ENCODE measurements at places on chromosomes 4 and X.

DNA sequence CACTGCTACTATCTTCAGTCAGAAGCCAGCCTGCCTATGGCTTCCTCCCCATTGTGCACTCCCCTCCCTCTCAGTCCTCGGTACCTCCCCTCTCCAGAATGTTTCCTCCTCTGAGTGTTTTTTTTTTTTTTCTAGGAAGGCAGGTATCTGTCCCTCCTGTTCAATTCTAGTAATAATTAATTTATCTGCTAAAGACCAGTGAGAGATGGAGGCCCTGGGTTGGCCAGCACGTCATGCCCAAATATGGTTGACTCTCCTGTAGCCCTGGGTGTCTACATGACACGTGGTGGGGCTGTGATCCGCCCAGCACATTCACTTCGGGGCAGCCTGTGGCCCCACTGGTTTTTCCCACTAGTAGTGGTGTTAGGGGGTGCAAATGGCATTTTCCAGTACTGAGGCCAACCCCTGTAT lies 1.8 kb downstream of the FLNA start:
- DNase-seq = no peak

DNA sequence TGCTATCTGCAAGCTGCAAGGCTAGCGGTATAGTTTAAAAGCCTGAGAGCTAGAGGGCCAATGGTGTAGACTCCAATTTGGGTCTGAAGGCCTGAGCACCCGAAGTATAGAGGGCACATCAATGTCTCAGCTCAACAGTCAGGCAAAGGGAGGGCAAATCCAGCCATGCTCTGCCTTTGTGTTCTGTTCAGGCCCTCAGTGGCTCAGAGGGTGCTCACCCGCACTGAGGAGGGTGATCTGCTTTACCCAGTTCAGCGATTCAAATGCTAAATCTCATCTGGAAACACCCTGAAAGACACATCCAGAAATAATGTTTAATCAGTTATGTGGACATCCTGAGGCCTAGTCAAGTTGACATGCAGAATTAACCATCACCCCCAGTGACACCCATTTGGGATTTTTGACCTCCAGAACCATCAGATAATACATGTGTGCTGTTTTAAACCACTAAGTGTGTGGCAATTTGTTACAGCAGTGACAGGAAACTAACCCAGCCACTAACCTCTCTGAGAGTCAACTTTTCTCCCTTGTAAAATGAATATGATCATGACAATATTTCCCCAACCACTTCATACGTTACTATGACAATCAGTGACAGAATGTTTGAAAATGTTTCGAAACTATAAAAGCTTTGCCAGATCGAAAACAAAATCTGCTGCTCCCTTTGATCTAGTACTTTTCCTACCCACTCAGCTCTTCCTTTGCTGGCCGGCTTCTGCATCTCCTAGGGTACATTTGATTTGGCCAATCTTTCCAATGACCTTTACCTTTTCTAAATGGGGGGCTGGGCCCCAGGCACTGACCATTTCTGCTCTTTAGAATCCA lies 8.4 kb upstream of the TBL1X start:
- DNase-seq = no peak

- peak; percentile 56 for DNase-seq
Observed at GRCh38 chrX:53263597-53264094, 17.7 kb downstream of the IQSEC2 start.

- DNase-seq = no peak
Observed at GRCh38 chrX:21255032-21255618, 119.1 kb upstream of the CNKSR2 start.

DNA sequence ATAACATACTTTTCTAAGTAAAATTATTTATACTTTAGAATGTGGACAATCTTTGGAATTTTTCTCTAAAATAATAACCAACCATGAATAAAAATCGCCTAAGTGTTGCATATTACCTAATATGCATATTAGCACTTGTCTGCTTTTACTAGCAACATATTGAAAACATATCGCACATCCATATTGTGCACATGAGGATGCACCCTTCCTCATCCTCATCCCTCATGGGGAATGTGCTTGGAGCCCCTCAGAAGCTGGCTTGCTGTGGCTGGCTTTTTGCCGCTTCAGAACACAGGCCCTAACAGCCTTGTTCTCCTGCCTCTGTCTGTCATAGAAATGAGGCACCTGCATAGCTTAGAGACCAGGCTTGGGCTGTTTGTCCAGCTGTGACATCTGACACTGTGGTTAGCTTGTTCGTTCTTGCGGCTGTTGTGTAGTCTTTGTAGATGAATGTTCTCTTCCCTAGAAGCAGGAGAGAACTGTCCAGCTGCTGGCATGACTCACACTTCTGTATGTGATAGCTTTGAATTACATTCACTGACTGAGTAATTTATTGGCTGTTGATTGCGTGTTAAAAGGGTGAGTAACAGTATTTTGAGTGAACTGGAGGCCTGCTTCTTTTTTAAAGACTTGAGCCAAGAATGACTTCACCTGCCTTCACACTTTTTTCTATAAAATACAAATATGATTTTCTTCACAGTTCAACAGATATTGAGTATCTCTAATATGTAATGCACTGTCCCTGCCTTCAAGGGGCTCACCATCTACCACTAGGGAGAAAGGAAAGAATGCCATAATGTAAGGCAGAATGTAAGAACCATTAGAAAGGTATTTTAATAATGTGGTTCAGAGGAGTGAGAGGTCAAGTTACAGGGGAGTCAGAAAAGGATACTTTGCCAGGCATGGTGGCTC lies 81.9 kb downstream of the HMGB2 start:
- peak; percentile 79 for DNase-seq

DNA sequence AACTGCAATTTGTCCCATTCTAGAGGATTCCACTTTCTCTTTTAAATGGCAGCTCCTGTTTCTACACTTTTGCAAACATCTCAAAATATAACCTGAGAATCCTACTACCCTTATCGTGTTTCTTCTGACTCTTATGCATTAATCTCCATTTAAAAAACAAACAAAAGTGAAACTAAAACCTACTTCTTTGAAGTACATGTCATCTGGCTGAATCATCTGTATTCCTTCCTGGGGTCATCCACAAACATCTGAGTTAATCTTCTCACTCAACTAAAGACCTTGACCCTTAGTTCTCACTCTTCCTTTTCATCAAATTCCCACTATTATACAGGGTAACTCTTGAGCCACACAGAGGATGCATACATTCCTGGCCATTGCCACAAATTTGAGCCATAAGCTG lies 584.8 kb downstream of the PPARGC1A start:
- DNase-seq = peak; percentile 5

DNA sequence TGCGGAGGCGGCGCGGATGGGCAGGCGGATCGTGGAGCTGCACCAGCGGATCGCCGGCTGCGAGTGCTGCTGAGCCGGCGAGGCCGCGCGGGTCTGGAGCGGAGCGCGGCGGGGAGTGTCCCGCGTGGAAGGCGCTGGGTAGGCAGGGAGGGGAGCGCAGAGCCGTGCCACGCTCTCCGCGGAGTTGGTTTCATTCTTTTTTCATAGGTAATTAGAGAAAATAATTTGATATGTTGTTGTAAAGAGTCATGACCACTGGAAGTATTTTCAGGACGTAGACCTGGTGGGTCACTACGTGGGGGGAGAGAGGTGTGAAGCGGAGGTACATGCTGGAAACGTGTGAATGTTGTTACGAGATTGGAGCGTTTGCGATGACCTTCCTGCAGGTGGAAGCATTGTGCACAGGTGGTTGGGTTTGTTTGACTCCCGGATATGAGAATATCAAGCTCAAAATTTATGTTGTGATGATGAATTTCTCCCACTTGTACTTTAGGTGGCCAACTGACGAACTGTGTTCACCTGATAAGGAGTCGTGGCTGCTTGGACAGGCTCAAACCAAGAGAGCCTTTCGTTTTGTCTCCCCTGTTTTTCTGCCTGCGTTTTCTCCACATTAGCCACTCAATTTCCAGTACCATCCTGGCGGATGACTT lies 19.1 kb upstream of the S100P start:
- peak; percentile 45 for DNase-seq

GRCh38 chr4:31877429-31877828 lies 1157.3 kb downstream of the PCDH7 start:
- DNase-seq = no peak

DNA sequence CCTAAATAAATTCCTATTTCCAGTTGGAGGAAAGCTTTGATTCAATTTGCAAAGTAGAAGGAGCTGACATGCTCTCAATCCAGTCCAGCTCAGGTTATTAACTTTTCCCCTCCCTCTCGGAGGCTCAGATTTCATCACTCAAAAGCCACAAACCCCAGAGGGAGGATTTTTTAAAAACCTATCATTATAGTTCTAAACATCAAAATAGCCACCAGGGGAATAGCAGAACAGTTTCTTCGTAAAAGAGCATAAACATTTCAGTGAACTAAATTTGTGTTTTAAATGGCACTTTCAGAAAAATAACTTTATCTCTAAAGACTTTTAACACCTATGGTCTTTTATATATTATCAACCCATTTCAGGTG lies 8.8 kb downstream of the GPRIN3 start:
- no peak for DNase-seq

- no peak for DNase-seq
Observed at GRCh38 chr4:142497606-142498005, 348.5 kb downstream of the INPP4B start.

DNA sequence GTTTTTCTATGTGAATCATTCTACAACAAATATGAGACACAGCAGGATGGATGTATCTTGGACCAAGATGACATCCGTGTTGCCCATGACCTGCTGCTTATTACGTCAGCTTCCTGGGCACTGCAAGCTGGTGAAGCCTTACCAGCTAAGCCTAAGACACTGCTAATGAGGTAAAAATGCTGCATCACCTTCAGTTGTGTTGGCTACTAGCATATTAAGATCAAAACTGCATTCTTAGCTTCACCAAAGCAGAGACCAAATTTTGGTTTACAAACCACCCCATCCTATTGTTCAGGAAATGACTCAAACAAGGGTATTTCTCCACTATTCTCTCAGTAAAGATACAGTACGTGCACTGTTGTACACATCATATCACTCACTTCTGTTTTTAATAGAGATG lies 50.3 kb downstream of the MAML3 start:
- no peak for DNase-seq

GRCh38 chrX:136762820-136763452 lies 17.8 kb downstream of the ARHGEF6 start:
- no peak for DNase-seq

DNA sequence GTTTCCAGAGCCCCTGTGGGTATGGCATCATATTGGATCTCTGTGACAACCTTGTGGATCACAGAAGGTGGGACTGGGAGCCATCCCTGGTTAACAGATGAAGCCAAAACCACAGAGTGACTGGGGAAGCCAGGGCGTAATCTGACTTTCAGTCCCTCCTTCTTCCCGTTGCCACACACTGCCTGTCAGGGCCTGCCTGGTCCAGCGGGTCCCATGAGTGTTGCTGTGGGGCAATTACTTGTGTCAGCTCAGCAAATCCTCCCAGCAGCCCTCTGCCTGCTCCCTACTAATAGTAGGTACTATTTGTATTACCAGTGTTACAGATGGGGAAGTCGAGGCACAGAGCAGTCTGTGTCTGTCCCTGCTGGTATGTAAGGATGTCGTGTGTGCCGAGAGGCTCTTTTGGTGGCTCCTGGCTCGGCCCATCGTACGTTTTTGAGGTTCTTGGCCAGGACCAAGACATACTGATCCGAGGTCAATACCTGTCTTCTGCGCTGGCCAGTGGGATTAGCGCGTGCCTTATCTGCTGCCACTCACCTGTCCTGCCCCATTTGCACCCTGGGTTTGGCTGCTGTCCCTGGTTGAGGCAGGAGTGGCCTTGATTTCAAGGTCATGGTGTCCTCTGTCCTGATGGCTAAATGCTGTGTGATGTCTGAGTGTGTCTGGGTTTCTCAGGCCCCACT lies 5.7 kb downstream of the NSG1 start:
- DNase-seq = no peak
